ENCODE measurements at places on chromosomes 2 and 18.

DNA sequence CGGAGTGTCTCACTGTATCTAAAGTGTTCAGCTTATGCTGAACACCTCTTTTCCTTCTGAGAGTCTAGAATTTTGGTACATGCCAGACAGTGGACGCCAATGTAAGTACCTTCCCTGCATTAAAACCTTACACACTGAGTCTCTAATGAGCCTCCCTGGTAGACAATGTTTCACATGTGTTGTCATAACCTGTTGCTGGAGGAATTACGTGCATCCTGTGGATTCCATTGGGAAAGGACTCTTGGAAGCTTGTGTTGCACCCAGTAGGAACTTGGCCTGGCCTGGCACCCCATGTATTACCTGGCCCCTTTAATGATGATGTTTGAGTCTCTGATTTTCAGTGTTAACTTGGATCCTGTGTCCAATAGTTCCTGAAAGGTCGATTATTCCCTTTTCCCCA is 20.5 kb downstream of the CHCHD5 start:
- no peaks in the 10 kb centered on the region for H3K4me1 ChIP-seq
- no peaks in the 10 kb centered on the region for H3K36me3 ChIP-seq
- no peak overlapping the region for H3K27ac ChIP-seq
- no peak overlapping the region for H3K4me3 ChIP-seq
- H3K27me3 ChIP-seq, result no peaks in the 10 kb centered on the region

DNA sequence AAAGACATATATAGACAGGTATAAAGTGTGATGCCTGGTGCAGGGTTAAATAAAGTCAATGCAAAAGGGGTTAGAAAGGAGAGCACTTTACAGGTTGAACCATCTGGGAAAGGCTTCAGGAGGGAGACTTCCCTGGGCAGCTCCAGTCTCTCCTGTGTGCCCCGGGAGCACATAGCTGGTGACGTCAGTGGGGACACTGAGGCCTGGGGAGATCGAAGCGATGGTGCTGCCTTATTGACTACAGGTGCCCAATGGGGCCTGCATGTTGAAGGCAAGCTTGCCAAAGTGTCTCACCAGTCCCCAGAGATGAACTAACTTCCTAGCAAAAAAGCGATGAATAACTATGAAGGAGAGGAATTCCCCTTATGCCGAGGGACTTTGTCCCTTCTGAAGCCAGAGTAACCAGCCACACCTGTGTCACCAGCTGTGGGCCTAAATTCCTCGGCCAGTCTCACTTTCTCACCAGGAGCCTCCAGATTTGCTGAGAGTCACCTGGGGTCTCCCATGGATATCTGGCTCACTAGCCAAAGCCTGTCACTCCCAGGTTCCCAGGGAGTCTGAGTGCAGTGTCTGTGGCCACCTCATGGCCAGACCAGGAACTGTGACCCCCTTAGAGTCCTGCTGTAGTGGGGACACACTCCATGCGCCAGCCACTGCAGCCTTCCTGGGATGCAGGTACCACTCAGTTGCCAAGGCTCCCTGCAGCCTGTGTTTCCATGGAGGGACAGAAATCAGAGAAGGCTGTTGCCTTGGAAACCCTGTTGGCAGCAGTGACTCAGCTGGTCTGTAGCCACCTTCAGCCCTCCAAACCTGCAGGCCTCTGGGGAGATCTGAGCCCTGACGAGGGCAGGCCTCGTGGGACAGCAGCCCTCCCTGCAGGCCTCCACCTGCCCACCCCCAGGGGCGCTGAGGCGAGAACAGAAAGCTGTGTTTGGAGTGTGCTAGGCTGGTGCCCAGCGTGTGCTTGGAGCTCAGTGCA is 128.7 kb downstream of the CTIF start:
- peaks cover 1% of the 10 kb centered on the region for H3K36me3 ChIP-seq
- no peaks in the 10 kb centered on the region for H3K27me3 ChIP-seq
- DNase-seq, result peak; percentile 79
- H3K27ac ChIP-seq, result no peak overlapping the region

DNA sequence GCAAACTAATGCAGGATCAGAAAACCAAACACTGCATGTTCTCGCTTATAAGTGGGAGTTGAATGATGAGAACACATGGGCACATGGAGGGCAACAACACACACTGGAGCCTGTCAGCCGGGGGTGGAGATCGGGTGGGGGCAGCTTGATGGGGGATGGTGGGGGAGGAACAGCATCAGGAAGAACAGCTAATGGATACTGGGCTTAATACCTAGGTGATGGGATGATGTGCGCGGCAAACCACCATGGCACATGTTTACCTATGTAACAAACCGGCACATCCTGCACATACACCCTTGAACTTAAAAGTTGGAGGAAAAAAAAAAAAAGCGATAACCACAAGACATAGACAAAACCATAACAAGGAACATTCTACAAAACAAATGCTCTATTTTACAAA is 10.4 kb downstream of the CHMP3 start:
- H3K27me3 ChIP-seq, result no peaks in the 10 kb centered on the region
- no peaks in the 10 kb centered on the region for H3K36me3 ChIP-seq
- no peak overlapping the region for H3K27ac ChIP-seq
- H3K4me1 ChIP-seq, result no peaks in the 10 kb centered on the region

DNA sequence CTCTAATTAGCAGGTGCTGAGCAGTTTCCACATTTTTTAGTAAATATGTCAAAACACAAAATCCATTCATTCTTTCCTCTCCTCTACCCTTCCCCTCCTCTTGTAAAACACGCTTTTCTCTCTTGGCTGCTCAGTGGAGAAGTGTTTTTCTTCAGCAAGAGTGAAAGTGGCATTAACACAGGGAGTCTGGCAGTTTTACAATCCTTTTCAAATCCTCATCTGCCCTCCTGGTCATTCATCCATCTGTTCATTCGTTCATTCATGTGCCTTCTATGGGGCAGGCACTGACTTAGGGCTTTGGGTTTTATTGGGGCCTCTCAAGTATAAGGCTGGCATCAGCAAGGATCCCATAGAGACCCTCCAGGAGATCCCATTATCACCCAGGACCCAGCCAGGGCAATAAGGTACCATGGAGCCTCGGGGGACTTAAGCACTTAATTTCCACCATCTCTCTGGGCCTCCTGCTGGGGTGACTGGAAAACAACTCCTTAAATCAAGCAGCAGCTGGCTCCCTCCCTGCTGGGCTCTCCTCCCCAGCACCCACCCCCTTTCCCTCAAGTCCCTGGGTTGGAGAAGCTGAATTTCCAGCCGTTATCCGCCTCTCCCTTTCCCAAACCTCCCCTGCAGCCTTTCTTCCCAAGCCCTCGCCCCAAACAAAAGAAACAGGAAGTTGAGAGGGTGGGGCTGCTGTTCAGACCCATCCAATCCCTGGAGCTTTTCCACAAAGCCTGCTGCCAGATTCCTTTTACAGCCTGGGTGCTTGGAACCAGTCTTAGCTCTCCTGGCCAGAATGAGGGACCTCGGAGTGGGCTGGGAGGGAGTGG is 32.6 kb downstream of the MARCHF4 start:
- H3K4me3 ChIP-seq, result no peak overlapping the region
- no peaks in the 10 kb centered on the region for H3K36me3 ChIP-seq
- peaks cover 18% of the 10 kb centered on the region for H3K4me1 ChIP-seq
- DNase-seq, result peak; percentile 93
- H3K27ac ChIP-seq, result peak overlapping the region; percentile 27
- no peaks in the 10 kb centered on the region for H3K27me3 ChIP-seq

Measured in mesendoderm (in vitro differentiated cells).